Caco-2 (cell line): ENCODE measurements at places on chromosomes 12 and 14. TPM values are rescaled to one million over a fixed set of nuclear protein-coding genes. Genes with fewer than 3 reads are reported as not detected.

DNA sequence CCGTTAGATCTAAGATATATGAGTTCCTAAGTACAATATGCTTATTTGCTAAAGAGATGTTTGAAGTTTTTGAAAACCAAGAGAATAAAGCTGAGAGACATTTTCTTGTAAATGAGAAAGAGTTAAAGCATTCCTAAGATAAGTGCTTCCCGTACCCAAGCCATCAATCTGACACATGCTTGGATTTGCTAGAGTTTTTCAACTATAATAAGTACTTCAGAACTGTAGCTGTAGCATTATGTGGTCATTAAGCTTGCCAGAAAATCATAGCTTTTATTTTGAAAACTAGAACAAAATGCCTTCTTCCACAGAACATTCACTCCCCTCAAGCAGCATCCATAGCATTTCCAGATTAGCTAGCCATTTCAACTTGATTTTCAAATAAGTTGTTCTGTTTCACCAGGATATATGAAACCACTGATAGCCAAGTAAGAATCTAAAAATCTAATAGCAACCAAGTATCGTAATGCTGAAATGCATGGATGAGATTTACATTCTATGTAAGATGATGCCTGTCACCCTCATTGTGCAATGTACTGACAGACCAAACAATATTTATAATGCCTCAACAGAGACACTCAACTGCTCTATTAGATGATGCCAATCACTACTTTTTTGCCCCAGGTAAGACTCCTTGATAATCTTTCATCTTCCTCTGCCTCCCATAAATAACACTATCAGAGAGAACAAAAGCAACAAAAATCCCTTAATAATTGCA lies 8.0 kb downstream of the SNW1 start:
- H3K27ac ChIP-seq, result no peak overlapping the region
- DNase-seq, result no peak
- no peaks in the 10 kb centered on the region for H3K4me1 ChIP-seq
- H3K36me3 ChIP-seq, result peaks cover 3% of the 10 kb centered on the region; the same call in 1 of the 2 replicates
- no peaks in the 10 kb centered on the region for H3K27me3 ChIP-seq

GRCh38 chr12:1290716-1291115 lies 299.7 kb downstream of the ERC1 start:
- DNase-seq, result no peak
- no peak overlapping the region for H3K27ac ChIP-seq
- peaks cover 1% of the 10 kb centered on the region for H3K36me3 ChIP-seq
- no peaks in the 10 kb centered on the region for H3K27me3 ChIP-seq
- 0 out of 2 replicates have a peak, but pooled peaks cover 3% of the 10 kb centered on the region for H3K4me1 ChIP-seq
- H3K4me3 ChIP-seq, result no peak overlapping the region

- DNase-seq, result no peak
- no peaks in the 10 kb centered on the region for H3K27me3 ChIP-seq
- no peak overlapping the region for H3K27ac ChIP-seq
- H3K4me3 ChIP-seq, result no peak overlapping the region
- no peaks in the 10 kb centered on the region for H3K36me3 ChIP-seq
- H3K4me1 ChIP-seq, result no peaks in the 10 kb centered on the region
Measured at GRCh38 chr14:54424479-54424901, 16.7 kb downstream of the CNIH1 start.

Gene GDF3
- total RNA-seq, result 0.41 TPM in 1 of 2 replicates, not detected in the other

DNA sequence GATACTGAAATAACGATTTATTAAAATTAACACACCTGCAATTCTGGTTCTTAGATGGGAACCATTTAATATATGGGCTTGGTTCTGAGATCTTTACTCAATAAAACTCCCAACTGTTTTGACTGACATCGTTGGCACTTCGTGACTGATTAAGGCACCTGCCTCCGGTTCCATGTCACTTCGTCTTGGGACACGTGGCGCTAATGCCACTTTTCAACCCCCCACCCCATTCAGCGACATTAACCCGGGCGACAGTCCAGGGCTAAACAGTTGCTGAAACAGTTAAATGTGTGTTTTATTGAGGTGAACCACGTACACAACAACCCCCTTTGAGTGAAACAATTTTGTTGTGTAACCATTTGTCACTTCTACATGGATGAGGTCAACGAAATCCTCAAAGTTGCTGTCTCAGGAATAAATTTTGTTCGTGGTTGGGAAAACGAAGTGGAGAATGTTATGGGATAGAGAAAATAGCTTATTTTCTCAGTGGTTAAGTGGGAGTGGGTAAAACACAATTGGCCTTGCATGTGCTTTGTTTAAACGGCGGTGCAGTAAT lies 9.9 kb upstream of the SLC38A2 start:
- peaks cover 47% of the 10 kb centered on the region for H3K4me1 ChIP-seq
- peak overlapping the region; percentile 94 for H3K4me3 ChIP-seq
- no peak for DNase-seq
- H3K36me3 ChIP-seq, result no peaks in the 10 kb centered on the region

Gene GLI1
- 0.48 and 0.53 TPM in 2 replicates for total RNA-seq

- peak overlapping the region; percentile 96 for H3K4me3 ChIP-seq
- no peaks in the 10 kb centered on the region for H3K36me3 ChIP-seq
- H3K27ac ChIP-seq, result peak overlapping the region; percentile 90
- H3K4me1 ChIP-seq, result peaks cover 16% of the 10 kb centered on the region; the same call in 1 of the 2 replicates
- peak; percentile 83 for DNase-seq
- no peaks in the 10 kb centered on the region for H3K27me3 ChIP-seq
Measured at GRCh38 chr12:7188562-7189397, 706 bp upstream of the PEX5 start.

- no peaks in the 10 kb centered on the region for H3K4me1 ChIP-seq
- H3K27me3 ChIP-seq, result no peaks in the 10 kb centered on the region
- no peak overlapping the region for H3K27ac ChIP-seq
- no peak overlapping the region for H3K4me3 ChIP-seq
Measured at GRCh38 chr14:51806026-51807023, 54.1 kb upstream of the GNG2 start.
